ENCODE measurements at places on chromosomes 12 and 14.

- DNase-seq, result no peak
Observed at GRCh38 chr12:115313929-115314328, 630.0 kb upstream of the TBX3 start.

- peak; percentile 94 for DNase-seq
Observed at GRCh38 chr12:124754949-124755800, 108.5 kb downstream of the SCARB1 start.

GRCh38 chr12:123363740-123364531 lies 711 bp downstream of the SBNO1 start:
- DNase-seq, result peak; percentile 84

DNA sequence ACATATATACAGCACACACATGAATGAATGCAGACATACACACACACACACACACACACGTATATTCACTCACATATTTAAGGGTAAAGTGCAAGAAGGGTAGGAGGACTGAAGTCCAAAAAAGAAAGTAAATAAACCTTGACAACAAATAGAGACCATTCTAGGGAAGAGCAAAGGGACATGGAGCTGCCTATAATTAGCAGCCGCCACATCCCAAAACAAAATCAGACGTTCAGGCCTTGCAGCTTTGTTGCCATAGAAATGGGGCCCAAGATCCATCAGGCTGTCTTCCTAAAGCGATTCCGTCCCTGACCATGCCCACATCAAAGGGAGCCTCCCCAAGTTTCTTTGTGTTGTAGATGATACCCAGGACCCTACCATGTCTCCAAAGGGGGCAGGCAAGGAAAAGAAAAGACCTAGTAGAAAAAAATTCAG lies 703.5 kb upstream of the TBX3 start:
- DNase-seq, result no peak

GRCh38 chr12:2307550-2307949 lies 254.8 kb downstream of the CACNA1C start:
- DNase-seq, result no peak

DNA sequence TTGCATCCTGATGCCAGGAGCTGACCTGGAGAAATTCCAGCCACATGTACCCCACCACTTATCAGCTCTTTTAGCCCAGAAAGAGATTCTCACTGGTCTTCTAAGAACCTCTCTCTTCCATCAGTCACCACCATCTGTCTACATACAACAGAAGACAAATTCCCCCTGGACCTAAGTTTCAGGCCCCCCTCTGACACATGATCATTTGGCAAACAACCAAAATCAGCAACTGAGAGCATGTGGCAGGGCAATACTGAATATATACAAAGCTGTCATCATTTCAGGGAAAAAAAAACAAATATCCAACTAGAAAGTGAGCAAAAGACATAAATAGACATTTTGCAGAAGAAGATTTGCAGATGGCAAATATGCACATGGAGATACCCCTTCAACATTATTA lies 180.2 kb downstream of the FOXN3 start:
- no peak for DNase-seq

DNA sequence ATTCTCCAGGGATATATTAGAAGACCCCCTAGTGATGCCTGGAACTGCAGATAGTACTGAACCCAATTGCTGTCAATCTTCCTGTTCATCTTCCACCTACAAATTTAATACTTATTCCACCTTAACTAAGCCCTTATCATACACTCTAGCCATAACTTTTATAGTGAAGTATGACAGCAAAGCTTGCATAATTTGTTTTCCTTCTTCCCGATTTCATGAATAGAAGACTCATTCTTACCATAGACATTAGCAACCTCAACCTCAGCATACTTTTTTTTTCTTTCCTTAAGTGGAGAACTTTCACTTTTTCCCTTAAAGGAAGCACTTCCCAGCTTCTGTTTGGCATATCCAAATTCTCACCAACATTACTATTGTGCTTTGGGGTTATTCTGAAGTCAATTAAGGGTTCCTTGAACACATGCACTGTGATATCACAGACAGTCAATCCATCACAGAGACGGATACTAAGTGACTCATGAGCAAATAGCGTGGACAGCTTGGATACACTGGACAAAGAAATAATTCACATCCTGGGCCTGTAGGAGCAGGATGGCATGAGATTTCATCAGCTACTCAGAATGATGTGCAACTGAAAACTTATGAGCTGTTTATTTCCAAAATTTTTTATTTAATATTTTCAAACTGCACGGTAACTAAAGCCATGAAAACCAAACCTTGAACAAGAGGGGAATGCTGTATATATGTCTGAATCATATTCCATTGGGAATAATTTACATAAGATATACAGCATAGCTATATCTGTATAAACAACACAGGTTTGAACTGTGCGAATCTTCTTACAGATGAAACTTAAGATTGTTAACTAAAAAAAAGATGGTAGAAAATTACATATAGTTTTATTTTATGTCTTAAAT lies 63.9 kb downstream of the SYT1 start:
- no peak for DNase-seq

DNA sequence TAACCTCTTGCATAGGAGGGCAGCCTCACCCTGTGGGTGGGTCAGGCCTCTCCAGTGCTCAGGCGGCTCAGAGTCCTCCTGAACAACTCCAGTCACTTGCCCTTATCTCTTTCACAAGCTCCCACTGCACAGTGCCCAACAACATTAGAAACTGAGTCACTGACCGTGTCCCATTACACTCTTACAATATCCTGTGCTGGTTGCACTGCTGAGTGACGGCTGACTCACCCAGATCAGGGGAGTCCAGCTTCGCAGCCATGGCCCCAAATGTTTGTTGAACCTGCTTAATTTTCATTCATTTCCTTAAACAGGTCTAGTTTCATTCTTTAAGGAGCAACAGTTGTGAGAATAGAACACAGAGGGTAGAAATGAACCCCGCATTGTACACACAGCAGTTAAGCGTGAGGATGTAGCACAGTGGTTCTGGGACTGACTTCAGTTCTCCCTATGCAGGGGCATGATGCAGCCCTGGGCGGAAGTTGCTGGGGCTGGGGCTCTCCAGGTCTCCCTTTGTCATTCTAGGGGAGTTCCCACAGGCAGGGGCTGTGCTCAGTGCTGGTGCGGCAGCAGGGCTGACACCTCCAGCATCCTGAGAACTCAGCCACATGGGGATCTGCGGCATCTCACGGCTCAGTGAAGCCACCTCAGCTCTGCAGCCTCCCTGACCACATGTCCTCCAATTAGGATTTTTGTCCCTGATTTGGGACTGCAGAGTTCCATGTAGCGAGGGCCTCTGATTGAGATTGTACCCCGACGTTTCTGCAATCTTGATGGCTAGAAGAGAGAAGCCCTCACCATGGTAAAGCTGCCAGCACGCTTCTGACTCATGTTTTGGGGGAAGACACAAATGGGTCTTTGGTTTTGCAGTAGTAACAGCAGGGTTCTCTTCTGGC lies 16.1 kb downstream of the GPR68 start:
- DNase-seq, result peak; percentile 64

- no peak for DNase-seq
Observed at GRCh38 chr12:25377469-25378177, 126.9 kb upstream of the KRAS start.

DNA sequence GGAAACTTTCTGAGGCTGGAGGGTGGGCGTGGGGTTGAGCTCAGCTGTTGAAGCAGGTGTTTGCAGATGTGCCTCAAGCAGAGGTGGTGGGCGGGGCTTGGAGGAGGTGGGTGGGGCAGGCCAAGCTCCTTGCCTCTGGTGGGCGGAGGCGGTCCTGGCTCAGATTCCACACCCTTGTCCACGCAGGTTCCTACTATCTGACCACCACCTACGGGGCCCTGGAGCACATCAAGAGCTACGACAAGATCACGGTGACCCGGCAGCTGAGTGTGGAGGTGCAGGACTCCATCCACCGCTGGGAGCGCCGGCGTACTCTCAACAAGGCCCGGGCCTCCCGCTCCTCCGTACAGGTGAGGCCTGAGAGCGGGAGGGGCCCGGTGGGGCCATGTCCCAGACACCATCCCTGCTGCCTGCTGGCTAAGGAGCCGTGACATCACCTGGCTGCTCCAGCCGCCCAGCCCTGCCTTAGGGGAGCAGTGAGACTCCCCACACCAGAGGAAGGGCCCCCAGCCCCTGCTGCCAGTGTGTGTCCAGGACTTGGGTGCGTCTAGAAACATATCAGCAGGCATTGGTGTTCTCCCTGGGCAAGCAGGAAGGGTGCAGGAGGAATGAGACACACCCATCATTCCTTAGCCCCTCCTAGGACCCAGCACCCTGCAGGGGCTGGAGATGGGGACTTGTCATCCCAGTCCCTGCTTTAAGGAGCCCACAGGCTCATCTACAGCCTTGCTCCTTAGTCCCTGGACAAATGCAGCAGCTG lies 63.4 kb downstream of the LGMN start:
- DNase-seq, result no peak

DNA sequence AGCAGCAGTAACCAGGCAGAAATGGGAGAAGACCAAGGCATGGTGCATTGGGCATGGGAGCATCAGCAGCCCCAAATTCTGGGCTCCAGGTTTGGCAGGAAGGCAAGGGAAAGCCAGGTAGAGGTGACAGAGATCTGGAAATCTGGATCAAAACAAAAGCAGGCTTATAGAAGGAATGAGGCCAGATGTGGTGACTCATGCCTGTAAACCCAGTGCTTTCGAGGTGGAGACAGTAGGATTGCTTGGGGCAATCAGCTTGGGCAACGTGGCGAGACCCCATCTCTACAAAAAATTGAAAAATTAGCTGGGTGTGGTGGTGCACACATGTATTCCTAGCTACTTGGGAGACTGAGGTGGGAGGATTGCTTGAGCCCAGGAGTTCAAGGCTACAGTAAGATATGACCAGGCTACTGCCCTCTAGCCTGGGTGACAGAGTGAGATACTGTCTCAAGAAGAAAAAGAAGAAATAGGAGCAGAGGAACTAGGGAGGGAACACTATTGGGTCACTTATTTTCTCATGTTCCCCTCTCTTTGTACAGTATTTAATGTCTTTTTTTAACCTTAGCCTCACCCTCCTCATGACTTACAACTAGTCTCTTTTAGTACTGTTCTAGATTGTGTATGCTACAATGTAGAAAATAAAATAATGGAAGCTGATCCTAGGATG lies 25.1 kb downstream of the SLC4A8 start:
- no peak for DNase-seq

DNA sequence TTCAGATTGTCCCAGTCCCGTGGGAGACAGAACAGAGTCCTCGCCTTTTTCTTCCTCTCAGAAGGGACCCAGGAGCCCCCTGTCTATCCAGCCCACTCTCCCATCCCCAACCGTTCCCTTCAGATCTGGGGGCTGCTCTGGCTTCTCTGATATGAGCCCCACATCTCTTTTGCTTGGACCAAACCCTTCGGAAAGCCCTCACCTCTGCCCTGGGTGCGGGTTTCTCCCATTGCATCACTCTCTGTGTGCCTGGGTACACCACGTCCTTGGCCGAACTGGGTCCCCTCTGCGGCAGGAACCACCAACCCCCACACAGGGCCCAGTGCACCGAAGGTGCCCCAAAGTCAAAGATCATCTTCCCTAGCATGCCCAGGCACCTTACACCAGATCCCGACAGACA lies 87.8 kb downstream of the DICER1 start:
- no peak for DNase-seq

GRCh38 chr14:22522466-22522957 lies 66.5 kb downstream of the DAD1 start:
- no peak for DNase-seq

GRCh38 chr14:78005325-78005724 lies 164.8 kb upstream of the NRXN3 start:
- no peak for DNase-seq

Measured in posterior vena cava (tissue), 2 donors.